ENCODE measurements at places on chromosomes 5 and 9.

DNA sequence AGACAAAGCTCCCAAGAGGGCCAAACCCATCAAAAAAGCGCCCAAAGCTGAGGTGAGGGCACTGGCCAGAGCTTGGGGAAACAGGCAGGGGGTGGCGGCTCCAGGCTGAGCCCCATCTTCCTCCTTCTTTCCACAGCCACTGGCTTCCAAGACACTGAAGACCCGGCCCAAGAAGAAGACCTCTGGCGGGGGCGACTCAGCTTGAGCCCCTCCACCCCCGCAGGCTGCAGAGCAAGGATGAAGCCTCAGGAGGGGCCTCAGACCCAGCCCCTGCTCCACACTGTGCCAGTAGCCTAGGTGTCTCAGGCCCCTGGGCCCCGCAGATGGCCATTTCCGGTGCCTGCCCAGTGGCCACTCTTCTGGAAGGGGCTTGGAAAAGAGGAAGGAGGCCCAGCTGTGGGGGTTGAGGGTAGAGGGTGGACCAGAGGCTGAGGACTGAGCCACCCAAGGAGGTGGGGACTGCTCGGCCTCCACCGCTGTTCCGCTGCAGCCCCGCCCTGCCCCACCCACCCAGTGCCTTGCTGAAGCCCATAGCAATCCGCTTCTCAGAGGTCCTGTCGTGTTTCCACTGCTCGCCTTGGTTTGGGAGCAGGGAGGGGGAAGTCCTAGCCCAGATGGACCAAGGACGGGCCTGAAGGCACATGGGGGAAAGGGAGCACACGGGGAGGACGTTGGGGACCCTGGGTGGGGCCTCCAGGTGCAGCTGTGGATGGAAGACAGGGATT is 6.9 kb downstream of the REEP2 start:
- DNase-seq: no peak

DNA sequence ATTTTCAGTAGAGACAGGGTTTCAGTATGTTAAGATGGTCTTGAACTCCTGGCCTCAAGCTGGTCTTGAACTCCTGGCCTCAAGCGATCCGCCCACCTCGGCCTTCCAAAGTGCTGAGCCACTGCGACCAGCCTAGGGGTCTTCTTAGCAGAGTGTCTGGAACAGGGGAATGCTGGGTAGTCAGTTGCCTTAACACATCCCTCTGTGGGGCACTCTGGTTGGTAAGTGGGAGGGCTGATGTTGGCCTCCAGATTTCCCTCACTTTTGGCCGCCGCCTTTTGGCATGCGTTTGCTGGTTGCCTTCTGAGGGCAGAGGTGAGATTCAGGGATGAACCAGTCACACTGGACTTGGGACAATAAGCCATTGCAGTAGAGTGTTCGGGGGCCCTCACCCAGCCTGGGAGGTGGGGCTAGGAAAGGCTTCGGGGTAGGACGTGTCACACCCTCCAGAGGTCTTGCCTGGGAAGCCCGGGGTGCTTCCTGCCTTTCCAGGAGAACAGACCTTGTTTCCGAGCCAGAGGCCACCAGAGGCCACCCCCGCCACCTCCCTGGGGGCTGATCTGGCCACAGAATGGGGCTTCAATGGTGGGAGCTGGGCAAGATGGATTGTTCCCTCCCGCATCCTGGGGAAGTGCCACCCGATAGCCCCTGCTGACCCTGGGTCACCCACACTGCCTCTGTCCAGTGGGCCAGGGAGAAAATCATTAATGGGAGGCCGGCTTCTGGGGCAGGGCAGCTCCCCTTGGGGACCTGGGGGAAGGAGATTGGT is 13.3 kb downstream of the FGF18 start:
- no peak for DNase-seq

GRCh38 chr5:115816226-115817081 is at the start of gene CDO1:
Gene CDO1 (minus strand): TSS chr5:115816659. CDS start chr5:115816397, 262 bp downstream.
- no peak for DNase-seq

DNA sequence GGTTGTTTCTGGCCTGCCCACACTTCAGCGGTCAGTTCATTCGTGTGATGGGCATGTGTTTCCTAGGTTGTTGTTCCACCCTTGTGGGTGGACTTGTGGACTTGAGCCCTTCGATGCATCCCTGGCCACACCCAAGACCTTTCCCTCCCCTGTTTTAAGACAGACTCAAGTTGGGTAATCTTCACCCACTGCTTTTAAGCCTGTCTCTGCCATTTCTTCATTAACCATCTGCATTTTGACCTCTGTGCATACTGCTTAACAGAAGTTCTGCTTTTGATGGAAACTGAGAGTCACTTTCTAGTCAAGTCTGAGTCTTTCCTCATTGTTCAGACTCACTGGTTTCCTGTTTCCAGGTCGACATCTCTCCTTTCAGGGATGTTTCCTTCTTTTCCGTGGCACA is 233.7 kb downstream of the ARHGEF28 start:
- no peak for DNase-seq

DNA sequence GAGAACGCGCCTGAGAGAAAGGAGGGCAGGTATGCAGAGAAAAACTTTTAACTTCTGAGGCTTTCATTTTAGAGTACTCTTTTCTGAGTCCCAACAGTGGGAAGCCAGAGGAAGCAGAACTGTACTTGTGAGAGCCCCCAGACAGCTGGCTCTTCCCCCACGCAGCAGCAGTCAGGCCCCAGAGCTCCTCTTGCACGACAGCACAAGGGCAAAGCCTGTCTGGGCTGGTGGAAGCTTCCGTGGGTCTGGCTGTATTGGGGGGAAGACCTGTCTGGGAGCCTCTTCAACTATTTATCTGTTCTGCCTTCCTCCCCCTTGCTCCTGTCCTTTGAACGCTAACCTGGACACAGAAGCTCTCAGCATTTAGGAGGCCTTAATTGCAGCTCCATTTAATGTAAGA is 68.2 kb downstream of the THBS4 start:
- no peak for DNase-seq

- no peak for DNase-seq
These were observed 53.9 kb downstream of the IRX2 start for GRCh38 chr5:2697446-2698200.

DNA sequence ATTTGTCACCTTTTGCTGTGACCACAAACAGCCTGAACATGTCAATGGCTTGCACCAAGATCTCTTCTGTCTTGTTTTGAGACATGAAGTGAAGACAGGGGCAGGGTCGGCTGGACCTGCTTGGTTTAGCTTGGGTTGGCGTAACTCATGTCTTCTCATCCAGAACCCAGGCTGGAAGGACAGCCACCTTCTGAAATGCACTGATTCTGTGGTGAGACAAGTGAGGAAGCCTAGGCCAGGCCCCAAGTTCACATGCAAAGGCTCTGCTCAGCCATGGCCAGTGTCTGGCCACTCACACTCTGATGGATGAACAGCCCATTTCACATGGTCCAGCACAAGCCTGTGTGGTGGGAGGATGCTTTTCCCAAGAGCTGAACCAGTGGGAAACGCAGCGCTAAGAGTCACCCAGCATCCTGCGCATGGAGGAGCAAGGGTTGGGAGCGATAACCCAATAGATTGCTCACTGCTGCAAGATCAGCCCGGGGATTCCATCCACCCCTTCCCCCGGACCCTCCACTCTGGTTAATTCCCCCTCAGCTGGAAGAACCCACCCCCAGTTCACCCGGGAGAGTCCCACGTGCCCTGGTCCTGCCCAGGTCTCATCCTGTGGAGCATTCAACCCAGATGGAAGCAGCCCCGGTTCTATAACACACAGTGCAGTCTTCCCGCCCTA is 16.2 kb upstream of the MED10 start:
- no peak for DNase-seq

GRCh38 chr9:90855208-90855902 is 53.7 kb downstream of the SYK start:
- no peak for DNase-seq

GRCh38 chr9:134326724-134327601 is 708 bp downstream of the RXRA start:
- DNase-seq: no peak

- no peak for DNase-seq
These were observed 47.6 kb downstream of the GABRA1 start for GRCh38 chr5:161895514-161895913.

DNA sequence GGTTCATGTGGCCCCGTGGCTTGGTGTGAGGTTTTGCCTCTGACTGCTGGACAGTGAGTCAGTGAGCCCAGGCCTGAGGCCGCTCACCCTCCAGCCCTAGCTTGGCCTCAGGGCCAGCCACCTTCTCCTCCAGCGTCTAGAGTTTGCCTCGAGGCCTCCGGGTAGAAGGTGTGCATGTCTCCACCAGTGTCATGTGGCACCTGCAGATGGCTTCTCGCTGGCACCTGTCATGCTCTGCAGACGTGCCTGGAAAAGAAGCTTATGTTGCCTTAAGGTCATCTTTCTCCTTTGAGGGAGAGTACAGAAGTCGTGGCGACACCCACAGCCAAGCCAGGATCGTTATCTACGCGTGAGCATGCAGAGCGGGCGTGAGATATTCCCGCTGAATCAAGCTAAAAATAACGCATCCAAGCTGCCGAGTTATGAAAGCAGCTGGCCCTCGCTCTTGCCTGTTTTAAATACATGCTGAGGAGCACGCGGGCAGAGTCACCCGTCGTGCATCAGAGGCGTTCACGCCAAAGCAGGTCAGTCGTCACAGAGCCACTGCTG is 79.7 kb upstream of the FCN2 start:
- DNase-seq: no peak

DNA sequence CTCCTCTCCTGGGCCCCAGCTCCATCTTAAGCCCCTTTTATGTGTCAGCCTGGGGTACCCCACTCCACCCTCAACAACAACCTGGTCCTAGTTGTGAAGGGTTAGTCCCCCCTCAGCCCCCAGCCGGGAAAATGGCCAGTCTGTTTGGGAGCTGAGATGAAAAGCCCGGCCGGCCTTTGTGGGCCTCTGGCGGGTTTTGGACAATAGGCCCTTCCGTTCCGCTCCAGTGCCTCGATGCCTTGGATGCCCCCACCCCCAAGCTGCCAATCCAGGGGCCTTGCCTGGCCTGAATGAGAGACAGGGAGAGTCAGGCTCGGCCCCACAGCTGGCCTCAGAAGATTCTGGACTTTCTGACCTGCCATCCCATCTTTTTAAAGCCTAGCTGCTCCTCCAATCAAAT is 9.2 kb downstream of the CNTFR start:
- DNase-seq: no peak

DNA sequence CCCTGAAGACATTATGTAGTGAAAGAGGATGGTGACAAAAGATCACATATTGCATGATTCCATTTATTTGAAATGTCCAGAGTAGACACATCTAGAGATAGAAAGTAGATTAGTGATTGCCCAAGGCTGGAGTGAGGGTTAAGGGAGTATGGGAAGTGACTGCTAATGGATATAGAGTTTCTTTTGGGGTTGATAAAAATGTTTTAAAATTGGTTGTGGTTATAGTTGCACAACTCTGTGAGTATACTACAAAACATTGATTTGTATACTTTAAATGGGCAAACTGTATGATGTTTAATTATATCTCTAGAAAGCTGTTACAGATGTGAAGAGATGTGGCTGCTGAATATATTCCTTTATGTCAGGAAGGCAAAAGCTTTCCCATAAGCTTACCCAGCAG is 202.8 kb downstream of the CCDC171 start:
- no peak for DNase-seq

DNA sequence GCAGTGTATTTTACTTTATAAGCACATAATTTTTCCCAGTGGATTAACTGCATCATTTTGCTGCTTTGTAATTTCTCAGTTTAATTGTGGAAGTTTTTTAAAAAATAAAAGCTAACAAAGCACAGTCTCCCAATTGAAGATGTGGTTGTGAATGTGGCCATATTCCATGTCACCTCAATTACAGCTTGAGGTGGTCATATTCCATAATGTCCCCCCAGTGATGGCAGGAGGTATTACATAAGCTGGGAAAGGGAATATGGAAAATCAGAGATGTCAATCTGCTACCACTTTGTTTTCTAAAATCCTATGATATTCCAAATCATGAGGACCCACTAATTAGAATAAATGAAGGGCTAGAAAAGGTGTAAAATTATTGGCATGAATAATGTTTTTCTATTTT is 1672.0 kb upstream of the CDH9 start:
- no peak for DNase-seq

DNA sequence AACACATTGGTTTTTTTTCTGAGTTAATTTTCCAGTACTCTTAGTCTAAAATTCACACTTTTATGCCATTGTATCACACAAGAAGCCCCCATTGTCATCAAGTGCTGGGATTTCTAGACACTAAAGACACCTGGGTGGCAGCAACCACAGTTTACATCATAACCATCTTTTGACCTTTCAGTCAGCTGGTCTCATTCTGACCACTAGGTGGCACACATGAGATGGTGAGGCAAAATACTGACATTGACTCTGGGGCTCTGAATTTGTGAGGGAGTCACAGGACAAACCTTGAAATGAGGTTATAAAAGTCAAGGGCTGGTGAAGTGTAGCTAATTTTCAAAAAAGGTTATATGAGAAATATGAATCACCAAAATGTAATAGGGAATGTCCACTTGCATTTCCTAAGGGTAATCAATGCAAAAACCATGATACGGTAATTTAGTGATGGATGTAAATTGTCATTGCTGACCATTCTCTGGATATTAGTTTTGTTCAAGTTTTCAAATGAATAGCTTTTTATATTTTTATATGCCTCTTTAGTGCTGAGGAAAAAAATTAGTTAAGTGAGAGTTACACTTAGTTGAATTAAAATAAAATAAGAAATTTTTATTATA is 229.4 kb downstream of the DMAC1 start:
- DNase-seq: peak; percentile 31

- DNase-seq: no peak
These were observed 53.0 kb downstream of the NEURL1B start for GRCh38 chr5:172694061-172694460.

DNA sequence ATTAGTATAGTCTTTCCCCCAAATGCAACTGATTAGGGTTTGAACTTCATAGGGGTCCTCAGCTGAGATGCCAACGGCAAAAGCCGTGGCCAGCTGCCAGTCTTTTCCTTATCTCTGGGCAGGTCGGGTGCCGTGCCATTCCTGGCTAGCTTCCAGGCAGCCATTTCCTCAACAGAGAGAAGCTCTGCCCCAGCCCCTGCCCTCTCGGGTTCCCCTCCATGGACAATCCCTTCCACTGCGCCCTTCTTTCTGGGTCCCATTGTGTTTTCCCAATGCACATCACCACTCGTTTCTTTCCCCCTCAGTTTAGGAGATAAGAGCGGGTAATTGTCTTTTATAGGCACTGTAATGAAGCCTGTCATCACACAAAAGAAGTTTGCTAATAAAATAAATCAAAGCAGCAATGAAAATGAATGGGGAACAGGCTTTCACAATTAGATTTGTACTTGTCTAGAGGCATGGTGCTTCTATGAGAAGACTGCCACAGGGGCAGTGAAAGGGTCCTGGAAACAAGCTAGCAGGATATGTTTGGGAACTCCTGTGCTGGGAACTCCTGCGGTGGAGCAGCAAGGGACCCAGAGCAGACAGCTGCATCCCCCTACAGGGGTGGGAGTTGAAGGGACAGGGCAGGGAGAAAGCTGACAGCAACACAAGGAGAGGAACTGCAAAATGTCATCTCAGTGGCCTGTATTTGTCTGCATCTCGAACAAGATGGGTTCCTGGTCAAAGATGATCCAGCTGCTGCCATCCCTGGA is 48.0 kb upstream of the SAP30L start:
- no peak for DNase-seq

GRCh38 chr9:14561929-14562405 is 131.3 kb downstream of the ZDHHC21 start:
- DNase-seq: no peak

DNA sequence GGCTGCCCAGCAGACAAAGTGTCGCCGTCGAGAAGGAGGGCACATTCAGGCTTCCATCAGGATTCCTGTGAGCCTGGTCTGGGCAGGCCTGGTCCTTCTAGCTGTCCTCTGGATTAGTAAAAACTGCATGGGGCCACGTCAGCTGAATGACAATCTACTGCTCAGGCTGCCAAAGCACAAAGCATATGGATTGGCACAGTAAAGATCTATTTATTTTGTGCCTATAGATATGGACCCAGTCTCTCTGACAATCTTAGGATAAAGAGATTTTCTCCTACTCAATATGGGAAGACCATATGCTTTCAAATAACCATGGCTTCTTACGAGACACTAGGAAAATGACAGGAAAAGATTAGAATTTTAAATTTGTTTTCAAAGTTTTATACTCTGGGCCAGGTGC is 24.1 kb downstream of the ANKH start:
- DNase-seq: no peak

All from stimulated activated CD8-positive, alpha-beta memory T cell treated with anti-CD3 and anti-CD28 coated beads, Interleukin-4, amount 100 ng/mL, for 1 hour (primary cell).